Fibroblast of pulmonary artery (primary cell): ENCODE measurements at places on chromosomes 16 and 17.
A peak's percentile ranks its signal among the peaks of the same experiment; 100 is the strongest.

GRCh38 chr17:29909236-29910003 is 20.6 kb downstream of the SSH2 start:
- DNase-seq = no peak

DNA sequence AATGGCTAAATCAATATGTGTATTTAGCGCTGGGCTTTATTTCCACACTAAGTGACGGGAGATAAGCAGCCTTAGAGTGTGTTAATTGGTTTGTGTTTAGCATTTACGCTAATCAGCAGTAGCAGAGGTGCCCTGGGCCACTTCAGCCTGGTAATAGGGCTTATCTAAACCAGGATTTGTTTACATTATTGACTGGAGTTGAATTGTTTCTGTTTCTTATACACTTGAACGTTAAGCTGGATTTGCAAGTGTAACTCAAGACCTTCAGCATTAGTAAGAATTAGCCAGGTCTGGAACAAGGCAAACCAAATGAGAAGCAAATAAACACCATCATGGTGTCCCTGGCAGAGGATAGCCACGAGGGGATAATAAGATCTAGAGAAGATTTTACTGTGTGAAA is 313.6 kb downstream of the HS3ST4 start:
- DNase-seq = no peak

GRCh38 chr17:74274709-74275340 is 791 bp downstream of the DNAI2 start:
- DNase-seq = no peak

DNA sequence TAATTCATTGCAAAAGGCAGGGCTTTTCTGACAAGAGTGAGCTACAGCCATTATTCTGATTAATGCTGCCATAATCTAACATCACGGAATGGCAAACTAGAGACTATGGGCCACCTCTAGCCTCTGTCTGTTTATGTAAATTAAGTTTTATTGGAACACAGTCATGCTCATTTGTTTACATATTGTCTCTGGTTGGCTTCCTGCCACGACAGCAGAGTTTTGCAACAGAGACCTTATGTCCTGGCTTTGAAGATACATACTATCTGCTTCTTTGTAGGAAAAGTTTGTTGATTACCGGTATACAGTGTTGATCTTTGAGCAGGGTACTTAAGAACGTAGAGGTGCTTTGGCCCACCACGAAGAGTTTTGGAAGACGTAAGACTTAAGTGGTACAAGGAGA is 715.9 kb upstream of the RBFOX1 start:
- no peak for DNase-seq

- DNase-seq = no peak
These were observed 19.6 kb downstream of the SPIRE2 start for GRCh38 chr16:89847940-89848297.

DNA sequence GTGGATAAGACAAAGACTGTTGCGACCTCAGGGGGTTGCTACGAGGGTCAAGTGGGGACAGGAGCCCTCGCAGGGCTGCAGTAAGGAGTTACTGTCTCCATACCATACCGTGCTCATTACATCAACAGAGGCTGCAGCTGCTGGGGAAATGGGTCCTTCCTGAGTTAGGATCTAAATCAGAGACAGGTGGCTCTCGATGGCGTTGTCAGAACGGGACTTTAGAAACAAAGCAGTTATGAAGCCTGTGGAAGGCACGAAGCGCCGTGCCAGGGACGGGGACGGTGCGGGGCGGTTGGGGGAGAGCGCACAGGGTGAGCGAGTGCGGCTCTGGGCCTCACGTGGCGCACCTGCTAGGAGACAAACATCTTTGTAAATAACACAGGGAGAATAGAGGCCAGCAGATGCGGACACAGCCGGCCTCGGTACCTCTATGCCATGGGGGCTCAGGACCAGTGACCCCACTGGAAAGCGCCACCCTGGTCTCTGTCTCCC is 34.4 kb downstream of the ZCCHC14 start:
- DNase-seq = no peak

- no peak for DNase-seq
These were observed 35.9 kb downstream of the NACA2 start for GRCh38 chr17:61555127-61555566.

- DNase-seq = peak; percentile 81
These were observed 106.2 kb downstream of the N4BP1 start for GRCh38 chr16:48503779-48504178.

DNA sequence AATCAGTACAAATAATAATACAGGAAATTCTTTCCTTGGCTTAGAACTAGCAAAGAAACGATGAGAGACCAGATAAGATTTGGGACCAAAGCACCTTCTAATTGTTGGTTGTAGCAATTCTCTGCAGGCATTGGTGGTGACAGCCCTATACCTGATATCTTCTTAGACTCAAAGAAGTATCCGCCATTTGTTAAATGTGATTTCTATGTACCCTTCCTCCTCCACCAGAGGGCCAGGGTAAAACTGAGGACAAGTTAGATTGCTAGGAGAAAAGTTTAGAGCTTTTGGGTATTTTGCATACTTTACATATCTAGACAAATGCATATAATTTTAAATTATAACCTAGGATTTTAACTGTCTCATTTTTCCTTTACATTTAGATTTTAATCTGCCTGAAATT is 304.3 kb downstream of the HS3ST4 start:
- DNase-seq = no peak
